Stimulated activated CD4-positive, alpha-beta T cell treated with anti-CD3 and anti-CD28 coated beads, Interleukin-15, amount 100 ng/mL, for 1 hour (primary cell): ENCODE measurements at places on chromosomes 2 and 18.

DNA sequence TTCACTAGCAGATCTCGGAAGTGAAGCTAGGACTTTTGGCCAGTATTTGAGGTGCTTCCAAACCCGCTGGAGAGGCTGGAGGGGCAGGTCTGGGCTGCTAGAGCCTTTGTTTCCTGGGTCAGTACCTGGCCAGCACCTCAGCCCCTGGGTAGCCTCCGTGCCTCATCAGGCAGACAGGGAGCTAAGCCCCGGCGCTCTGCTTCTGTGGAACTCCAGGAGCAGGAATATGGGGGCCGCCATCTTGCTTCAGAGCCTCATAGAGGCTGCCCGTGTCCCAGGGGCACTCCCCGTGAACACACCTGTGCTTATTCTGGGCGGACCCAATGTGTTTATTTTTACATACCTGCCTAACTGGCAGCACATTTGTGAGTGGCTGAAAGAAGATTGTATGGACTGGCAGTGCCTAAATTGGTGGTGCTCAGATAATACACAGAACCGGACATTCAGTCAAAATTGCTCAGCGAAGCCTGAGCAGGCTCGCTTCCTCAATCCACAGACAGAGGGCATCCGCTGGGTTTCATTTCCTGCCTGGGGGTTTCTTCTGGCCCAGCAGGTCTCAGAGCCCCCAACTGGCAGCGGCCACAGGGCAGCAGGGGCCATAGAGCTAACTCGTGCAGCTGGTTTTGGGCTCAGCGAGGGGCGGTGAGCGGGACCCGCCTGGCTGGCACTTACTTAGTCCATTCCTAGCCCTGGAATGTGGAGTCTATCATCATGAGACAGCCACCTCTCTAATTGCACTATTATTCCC lies 176.8 kb upstream of the ALKAL2 start:
- DNase-seq = no peak

GRCh38 chr2:111654829-111655228 lies 229.2 kb downstream of the ANAPC1 start:
- no peak for DNase-seq

DNA sequence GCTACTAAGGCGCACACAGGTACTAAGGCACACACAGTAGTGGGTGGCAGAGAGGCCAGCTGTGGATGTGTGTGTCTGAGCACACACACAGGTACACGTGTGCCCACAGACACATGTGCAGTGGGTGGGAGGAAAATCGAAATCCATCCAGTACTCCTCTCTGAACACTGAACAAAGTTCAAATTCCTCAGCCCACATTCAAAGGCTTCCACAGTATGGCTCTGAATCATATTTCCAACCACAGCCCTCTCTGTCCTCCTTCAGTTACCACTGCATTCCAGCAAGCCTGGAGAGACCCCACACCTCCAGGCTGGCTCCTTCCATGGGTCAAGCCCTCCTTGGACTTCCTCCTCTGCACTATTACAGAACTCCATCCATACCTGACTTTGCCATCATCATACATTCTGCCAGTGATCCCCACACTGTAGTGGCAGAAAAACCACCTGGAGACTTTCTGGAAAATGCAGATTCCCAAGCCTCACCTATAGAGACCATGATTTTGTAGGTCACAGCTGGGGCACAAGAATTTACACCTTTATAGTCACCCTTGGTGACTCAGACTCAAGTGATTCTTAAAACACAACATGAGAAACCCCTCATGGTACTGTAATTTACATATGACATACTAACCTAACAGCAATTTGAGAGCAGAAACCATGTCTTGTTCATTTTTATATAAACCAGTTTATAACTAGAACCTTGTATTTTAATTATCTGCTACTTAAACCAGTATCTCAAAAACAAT lies 31.4 kb downstream of the EPG5 start:
- DNase-seq = no peak

GRCh38 chr2:15588329-15588919 lies 3.2 kb upstream of the DDX1 start:
- no peak for DNase-seq

DNA sequence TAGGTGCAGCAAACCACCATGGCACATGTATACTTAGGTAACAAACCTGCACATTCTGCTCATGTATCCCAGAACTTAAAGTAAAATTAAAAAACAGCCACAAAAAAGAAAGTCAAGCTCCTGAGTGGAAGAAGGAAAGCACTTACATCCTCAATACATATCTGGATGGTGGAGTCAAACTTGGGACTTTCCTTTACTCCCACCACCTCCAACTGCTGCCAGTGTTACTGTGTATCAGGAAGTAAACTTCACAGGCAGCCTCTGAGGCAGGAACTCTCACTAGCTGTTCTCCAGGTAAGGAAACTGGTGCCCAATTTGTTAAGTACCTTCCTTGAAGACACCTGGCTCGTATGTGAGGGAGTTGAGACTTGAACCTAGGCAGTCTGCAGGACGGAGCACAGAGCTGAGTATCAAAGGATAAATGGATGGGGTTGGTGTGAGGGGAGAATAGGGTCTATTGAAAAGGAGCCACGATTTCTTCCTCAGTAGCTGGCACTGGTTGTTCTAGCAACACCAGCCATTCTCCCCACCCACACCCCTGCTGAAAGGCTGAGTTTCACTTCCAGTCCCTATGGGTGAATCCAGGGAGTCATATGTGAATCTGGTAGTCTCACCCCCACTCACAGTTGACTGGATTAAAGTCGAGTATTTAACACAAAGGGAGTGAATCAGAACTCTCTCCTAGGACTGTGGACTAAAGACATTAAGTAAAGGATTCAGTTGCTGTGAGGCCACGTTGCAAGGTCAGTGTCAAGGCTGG lies 50.0 kb upstream of the GPR39 start:
- no peak for DNase-seq

DNA sequence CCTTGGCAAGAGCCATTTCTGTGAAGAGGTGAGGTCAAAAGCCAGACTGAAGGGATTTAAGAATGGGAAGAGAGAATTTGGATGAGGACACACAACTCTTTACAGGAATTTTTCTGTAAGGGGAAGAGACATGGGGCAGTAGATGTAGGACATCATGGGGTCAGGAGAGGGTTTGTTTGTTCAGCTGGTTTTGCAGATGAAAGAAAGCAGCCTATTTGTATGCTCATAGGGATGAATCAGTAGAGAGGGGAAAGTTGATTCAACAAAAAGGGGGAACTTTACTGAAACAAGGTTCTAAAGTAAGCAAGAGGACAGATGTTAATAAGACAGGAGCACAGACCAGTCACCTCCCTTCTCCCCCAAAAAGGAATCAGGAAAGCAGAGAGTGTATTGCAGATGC lies 11.2 kb downstream of the SCG2 start:
- no peak for DNase-seq

DNA sequence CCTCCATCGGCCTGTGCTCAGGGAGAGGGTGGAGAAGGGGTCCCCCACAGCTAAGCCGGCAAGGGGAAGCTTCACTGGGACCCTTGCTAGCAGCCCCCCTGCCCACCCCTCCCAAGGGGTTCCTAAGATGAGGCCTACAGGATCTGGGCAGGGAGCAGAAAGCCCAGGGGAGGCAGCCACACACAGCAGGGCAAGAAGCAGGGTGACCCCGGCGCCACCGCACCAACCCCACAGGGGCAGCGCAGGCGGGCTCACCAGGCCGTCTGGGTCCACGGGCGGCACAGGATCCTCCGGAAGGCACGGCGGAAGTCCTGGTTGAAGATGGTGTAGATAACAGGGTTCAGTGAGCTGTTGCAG lies 1.8 kb downstream of the ADRA2B start:
- no peak for DNase-seq

- DNase-seq = no peak
Measured at GRCh38 chr18:67672155-67672554, 155.6 kb upstream of the DSEL start.

DNA sequence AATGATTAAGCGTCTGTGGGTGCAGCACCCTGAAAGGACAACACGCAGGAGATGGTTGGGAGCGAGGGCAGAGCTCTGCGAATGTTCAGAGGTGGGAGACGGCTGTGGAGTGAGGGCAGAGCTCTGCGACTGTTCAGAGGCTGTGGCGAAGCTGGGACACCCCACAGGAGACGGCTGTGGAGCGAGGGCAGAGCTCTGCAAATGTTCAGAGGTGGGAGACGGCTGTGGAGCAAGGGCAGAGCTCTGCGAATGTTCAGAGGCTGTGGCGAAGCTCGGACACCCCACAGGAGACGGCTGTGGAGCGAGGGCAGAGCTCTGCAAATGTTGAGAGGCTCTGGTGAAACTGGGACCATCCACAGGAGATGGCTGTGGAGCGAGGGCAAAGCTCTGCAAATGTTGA lies 40.0 kb upstream of the SNTG2 start:
- no peak for DNase-seq

DNA sequence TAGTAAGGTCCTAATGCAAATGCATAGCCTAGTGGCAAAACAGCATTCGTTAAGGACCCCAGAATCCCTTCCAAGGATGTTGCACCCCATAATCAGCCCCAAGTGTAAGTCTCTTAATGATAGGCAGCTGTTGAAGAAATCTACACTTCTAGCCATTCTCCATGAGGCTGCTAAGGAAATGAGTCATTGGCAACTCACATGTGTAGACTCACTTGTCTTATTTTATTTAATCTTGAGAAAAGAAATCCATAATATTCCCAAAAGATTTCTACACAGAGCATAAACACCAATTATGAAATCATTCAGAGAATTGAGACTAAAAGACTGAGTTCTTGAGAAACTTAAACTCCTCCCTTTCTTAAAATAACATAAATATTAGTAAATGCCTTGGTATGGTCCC lies 52.4 kb downstream of the AKAIN1 start:
- no peak for DNase-seq

DNA sequence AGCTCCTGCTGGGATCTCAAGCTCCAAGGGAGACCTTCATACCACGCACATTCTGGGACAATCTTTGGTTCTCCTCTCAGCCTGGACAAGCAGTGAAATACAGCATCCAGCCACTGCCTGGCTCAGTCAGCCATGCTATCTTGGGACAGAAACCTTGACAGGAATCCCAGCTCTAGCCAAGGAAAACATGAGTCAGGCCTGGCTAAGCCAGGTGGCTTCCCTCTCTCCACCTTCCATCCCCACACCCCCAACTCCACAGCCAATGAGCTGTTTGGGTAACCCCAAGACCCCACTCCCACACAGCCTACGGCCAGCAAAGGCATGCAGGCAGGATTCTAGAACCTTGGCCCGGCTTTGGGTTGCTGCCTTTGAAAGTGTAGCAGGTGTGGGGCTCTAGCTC lies 64.9 kb downstream of the MCFD2 start:
- no peak for DNase-seq

GRCh38 chr2:7956126-7956689 lies 725.6 kb upstream of the ID2 start:
- DNase-seq = no peak

DNA sequence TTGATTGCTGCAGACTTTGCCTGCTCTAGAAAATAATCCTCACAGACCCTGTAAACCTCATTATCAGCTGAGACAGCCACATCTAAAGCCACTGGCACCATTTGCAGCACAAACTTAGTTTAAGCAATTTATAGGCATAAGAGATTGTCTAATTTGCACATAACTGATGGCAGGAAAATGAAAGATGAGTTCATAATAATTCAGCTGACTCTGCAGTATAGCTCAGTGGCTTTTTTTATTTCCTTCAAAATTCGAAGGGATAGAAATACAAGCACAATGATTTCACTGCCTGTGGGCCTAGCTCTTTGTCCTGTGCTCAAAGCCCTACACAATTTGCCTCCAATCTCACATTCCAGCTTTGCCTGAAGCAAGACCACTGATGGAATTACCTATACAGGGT lies 341.2 kb downstream of the RAD51AP2 start:
- DNase-seq = no peak
